AG04449 (cell line): ENCODE measurements at places on chromosomes 11 and 22.

- DNase-seq = no peak
These were observed 14.2 kb upstream of the GNB1L start for GRCh38 chr22:19868773-19869471.

- no peak for DNase-seq
These were observed 47.8 kb downstream of the BTBD10 start for GRCh38 chr11:13415201-13415600.

- no peak for DNase-seq
These were observed 25.4 kb upstream of the CABP2 start for GRCh38 chr11:67548555-67549110.

GRCh38 chr11:13227676-13228255, 49.8 kb upstream of the BMAL1 start:
- no peak for DNase-seq

DNA sequence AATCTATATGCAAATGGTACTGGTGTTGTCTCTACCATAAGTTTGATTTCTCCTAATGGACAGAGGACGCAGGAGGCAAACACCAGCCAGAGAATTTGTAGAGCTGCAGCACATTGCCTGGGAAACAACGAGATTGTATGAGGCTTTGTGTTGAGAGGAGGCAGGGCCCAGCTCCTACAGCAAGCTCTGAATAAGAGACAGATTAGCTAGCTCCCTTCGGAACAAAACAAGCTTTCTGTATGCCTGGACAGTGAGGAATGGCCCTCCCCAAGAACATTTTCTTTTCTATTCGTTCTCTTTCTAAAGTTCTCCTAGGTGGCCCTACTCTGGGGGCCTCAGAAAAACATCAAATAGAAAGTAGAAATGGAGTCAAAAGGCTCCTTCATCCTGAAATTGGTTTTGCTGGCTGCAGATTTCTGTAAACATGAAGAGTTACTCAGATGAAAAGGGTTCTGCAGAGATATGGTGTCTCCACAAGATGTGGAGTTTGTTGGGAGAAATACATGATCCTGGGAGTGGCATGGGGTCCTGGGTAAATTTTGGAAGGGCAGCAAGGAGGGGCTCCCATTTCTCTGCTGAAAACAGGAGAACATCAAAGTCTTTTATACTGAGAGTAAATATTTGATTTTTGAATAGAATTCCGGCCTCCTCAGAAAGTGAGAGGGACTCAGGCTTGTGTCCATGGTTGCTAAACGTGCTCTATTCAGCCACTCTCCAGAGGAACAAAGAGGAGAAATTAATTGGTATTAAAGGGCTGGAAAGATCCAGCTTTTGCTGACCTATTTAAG, 6.8 kb upstream of the HEPACAM start:
- DNase-seq = no peak

DNA sequence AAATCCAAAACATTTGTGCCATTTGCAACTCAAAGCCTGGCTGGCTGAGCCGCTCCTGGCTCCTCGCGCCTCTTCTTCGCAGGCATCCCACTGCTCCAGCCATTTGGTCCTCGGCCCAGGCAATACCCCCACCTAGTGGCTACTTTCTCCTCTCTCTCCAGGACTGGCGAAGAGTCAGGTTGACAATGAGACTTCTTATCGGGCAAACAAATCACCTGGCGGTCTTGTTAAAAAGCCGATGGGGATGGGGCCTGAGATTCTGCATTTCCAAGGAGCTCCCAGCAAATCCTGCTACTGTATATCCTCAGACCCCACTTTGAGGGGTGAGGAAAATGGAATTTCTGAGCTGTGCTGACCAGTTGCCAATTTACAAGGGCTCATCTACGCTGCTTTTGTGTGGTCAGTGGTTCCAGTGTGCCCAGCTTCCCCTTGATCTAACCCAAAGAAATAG, 89.0 kb downstream of the ISX start:
- no peak for DNase-seq

DNA sequence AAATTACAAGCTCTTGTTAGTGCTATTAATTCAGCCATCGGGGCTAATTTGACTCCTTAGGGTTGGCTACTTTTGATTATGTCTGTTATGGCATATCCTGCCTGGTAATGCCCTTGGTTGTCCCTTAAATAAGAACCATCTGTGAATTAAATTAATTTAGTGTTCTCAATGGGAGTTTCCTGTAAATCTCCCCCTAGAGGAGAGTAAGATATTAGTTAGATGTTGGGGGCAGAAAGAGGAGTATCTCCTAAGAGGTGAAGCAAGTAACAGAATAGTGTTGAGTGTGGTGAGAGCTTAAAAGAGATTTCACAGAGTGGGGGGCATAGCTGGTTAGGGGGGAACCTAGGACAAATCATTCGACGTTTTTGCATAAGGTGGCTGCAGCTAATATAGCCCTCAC, 1126.9 kb downstream of the JRKL start:
- no peak for DNase-seq

DNA sequence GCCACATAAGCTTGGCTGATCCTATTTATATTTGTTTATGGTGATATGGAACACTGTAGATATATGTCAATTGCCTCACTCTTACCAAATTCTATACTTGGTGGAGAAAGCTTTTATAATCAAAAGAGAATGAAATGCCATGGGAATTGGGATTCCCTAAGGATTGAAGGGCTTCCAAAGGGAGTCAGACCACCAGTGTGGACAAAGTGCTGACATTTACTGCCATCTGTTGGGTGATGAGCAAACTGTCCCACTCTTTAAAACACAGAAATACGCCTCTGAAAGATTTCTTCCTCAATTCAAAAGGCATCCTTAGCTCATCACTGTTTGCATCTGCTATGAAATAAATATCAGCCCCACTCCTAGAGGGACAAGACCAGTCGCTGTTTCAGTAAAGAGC, 7.1 kb downstream of the SLC1A2 start:
- no peak for DNase-seq

GRCh38 chr11:17558025-17558780, 11.1 kb downstream of the OTOG start:
- DNase-seq = no peak

DNA sequence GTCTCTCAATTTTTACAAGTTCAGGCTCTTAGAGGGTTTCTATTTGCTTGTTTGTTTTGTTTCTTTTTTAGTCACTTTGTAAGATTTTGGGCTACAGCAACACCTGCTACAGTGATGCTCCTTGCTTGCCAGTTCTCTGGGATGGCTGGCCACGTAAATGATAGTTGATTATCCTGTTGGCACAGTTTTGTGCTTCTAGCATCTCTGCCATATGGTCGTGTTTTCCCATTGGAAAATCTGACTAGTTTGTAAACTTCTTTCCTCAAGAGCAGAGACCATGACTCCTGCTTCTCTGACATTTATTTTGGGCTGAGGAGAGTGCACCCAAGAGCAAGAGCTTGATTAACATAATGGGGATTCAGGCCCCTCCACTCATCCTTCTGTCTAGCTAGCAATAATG, 1621.6 kb upstream of the RAG2 start:
- DNase-seq = no peak

GRCh38 chr11:134349109-134349801, 17.5 kb downstream of the GLB1L2 start:
- no peak for DNase-seq

DNA sequence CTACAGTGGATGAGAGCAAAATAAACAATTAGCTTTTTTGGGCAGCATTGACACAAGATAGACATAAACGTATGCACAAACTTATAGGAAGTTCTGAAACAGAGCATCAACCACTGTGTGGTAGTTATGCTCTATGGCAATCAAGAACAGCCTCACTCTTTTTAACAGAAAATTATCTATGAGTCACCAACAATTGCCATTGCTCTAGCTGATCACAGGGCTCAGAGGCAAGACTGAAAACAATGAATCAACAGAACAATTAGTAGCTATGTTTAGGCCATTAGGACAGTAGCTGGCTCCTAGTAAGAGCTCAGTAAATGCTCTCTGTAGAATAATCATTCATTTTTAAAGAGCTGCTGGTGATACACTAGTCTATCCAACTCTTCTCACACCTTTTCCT, 34.9 kb upstream of the PICALM start:
- no peak for DNase-seq

DNA sequence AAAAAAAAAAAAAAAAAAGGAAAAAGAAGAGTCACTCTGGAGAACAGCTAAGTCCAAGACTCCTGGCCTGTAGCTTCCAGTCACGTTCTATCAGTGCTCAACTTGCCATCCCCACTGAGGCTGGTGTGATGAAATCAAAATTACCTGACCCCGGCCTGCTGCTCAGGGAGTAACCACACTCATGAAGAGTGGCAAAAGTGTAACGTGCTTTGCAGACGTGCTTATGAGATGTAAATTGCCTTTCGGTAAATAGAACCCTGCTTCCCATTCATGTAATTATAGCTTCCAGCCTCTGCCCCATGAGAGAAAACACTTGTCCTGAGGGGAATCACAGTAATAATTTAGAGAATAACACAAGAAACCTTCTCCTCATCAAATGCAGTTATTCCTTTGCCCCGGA, 28.2 kb upstream of the CHKA start:
- DNase-seq = no peak

GRCh38 chr22:48629631-48630432, 1197.8 kb downstream of the BRD1 start:
- DNase-seq = no peak

GRCh38 chr11:111177037-111177871, 68.3 kb upstream of the POU2AF2 start:
- no peak for DNase-seq

- DNase-seq = no peak
These were observed 463 bp downstream of the TMEM126B start for GRCh38 chr11:85628771-85629341.

- DNase-seq = no peak
These were observed 113.1 kb upstream of the ARHGAP42 start for GRCh38 chr11:100573911-100574513.

DNA sequence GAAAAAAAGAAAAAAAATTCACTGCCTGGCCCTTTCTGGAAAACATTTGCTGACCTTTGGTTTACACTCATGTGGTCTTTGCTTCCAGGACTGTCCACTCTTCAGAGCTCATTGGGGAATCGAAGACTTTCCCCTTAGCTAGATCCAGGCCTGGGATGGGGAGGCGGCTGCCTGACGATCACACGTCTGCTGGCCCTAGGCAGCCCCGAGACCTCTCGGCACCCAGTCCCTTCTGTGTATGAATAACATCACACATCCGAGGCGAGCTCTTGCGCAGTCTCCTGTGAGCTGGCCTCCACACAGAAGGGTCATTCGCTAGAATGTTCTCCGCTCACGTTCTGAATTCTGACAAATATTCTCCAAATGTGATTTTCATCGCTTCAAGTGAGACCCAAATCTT, 25.7 kb upstream of the GAL start:
- no peak for DNase-seq

GRCh38 chr11:31628111-31628510, 118.5 kb downstream of the ELP4 start:
- no peak for DNase-seq

DNA sequence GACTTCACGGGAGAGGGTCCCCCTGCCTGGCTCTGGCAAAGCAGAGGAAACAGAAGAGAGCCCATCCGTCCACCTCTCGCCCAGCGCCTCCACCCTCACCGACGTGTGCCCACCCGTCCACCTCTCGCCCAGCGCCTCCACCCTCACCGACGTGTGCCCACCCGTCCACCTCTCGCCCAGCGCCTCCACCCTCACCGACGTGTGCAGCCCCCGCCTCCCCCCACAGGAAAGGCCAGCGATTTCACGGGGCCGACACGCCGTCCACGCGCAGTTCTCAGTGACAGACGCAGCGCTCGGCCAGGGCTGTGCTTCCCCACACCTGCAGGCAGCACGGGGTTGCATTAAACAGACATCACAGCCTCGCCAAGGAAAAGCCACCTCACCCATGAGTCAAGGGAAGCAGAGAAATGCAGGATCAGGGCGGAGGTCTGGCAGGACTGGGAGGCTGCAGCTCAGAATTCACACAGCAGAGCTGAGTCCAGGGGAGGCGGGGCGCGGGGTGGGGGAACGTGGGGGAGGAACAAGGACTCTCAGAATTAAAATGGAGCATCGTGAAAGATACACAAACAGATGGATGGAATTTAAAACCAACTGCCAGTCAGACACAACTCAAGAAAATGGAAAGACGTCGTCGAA, 377.7 kb downstream of the BRD1 start:
- no peak for DNase-seq

GRCh38 chr11:100824041-100824809, 137.1 kb downstream of the ARHGAP42 start:
- no peak for DNase-seq

- no peak for DNase-seq
These were observed 51.2 kb upstream of the MYO18B start for GRCh38 chr22:25690798-25691197.

DNA sequence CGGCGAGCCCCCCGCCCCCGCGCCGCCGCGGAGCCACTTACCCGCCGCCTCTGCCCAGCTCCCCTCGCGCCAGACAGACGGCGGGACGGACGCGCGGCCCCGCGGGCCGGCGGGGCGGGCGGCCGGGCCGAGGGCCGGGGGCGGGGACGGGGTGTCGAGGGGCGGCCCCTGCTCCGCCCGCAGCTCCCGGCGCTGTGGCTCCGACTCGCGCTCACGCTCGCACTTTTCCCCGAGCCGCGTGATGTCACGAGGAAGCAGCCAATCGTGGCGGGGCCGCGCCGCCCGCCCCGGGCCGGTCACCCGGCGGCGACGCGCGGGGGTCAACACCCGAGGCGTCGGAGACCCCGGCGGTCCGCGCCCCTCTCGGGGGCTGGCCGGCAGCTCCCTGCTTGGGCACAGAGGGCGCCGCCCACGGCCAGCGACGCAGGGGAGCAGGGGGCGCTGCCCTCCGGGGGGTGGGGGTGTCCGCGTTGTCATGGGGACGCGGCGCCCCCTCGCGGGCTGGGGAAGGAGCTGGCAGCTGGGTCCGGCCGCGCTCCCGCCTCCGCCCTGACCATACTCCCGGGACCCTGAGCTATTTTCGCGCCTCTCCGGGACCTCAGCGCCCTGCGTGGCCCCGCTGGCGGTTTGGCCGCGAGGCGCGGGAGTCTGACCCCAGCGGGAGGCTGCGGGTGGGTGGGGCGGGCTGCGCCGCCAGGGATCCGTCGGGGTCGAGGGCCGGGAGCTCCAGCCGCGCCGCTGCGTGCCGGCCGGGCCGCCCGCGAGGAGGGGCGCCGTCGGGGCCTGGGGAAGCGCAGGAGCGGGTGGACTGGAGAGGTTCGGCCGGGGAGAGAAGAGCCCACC, at the start of gene CHRM4:
Gene CHRM4 (minus strand): TSS at position 199 of the 843 bp plus-strand sequence. CDS start 5,219 bp downstream, outside the sequence.
- DNase-seq = no peak

DNA sequence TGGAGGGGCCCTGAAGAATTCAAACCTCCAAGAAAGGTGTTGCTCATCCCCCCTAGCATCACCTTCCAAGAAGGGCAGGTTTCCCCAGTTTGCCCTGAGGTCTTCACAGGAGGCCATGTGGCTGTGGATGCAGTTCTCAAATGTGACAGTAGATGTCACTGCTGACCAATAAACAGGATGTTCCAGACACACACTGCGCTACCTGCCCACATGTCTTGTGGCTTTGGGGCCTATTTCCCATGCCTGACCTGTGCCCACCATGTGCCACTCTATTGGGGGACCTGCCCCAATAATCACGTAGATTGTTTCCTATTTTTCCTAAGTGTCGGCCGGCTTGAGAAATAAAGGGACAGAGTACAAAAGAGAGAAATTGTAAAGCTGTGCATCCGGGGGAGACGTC, 4.5 kb downstream of the GSTT2 start:
- no peak for DNase-seq
